NCI-H2171 treated with DMSO at 0.1 percent for 48 hours (cell line): ENCODE measurements at places on chromosomes 13 and 19.

DNA sequence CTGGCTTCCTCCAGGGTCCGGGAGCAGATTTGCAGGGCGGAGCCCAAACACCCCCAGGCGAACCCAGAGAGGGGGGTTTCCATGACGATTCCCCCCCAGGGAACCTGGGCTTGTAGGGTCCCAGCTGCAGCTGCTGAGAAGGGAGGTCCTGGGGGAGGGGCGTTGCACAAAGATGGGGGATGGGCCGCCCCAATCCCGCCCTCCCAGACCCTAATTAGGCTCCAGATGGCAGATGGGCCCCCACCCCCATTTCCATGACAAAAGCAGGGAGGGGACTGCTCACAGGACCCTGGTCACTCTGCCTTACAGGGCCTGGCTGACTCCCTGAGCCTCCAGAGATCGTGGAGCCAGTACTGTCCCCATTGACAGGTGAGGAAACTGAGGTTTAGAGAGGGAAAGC, 15.2 kb downstream of the ELAVL3 start:
- peak; percentile 37 for DNase-seq

DNA sequence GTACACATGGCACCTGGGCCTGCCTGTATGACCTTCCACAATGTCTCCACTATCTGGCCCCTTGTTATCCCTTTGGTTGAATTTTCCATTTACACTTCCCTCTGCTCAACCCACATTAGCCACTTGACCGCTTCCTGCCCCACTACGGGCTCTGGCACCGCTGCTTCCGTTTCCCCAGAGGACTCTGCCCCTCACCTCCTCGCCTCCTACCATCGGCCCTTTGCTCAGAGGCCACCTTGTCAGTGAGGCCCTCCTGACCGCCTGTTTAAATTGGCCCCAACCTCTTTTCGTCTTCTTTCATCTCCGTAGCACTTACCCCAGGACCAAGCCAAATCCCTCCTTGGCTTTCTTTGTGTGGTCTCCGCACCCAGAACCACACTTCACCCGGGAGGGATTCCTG, 47.4 kb downstream of the SOX1 start:
- DNase-seq = no peak

- DNase-seq = no peak
Measured at GRCh38 chr13:25683056-25683455, 311.3 kb downstream of the ATP8A2 start.

GRCh38 chr19:44767295-44768180, 10.2 kb upstream of the CBLC start:
- no peak for DNase-seq

- no peak for DNase-seq
Measured at GRCh38 chr19:18478545-18479311, 40.8 kb upstream of the ISYNA1 start.

DNA sequence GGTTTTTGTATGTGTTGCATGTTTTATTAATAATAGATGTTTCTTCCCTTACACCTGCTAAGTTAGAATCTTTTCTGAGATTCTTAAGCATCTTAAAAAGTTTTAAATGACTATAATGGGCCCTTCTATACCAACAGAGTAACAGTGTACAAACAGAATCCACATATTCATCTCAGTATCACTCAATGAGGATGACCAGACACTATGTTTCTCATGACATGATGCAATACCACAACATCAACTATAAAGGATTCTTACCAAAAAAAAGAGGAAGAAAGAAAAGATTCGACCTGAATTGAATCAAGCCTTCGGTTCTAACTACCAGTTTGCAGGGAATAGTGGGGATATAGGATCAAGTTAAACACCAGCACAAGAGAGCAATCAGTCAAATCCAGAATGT, 56.5 kb downstream of the INTS6 start:
- DNase-seq = no peak

DNA sequence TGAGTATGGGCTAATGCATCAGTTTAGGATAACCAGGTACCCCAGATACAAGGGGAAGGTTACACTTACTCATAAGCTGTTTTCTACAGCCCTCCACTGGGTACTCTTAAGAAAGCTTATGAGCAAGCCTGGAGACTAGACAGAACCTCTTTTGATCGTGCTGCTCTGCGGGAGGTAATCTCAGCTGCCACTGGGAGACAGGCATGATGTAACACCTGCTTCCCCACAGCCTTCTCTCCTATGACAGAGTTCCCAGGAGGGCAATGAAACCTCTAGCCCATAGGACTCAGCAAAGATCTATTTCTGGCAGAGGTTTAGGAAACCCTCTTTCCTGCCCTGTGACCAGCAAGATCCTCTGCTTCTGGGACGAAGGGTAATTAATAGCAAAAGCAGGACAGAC, 65.6 kb downstream of the WASF3 start:
- peak; percentile 21 for DNase-seq

- no peak for DNase-seq
Measured at GRCh38 chr19:5314907-5315298, 25.7 kb downstream of the PTPRS start.

DNA sequence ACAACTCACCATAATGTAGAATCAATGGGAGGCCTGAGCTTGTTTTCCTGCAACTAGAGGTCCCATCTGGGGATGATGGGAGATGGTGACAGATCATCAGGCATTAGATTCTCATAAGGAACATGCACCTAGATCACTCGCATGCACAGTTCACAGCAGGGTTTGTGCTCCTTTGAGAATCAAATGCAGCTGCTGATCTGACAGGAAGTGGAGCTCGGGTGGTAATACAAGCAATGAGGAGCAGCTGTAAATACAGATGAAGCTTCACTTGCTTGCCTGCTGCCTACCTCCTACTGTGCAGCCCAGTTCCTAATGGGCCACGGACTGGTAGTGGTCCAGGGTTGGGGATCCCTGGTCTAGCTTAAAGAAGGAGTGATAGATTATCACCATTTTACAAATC, 33.0 kb downstream of the KPNA3 start:
- DNase-seq = no peak

DNA sequence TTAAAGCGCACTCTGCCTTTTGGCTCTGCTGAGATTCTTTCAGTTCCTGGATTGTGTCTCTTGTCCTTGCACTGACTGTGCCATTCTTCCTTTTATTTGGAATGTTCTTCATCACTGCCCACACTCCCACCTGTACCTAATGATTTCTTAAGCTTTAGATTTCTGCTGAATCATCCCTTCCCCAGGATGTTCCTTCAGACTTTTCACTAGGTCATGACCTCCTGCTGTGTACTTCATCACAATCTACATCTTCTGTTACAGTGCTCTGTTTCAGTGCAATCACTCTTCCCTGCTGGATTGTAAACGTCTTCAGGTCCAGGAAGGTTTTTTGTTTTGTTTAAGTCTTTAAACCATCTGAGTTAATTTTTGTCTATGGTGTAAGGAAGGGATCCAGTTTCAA, 281.0 kb downstream of the ATP8A2 start:
- DNase-seq = peak; percentile 10

- no peak for DNase-seq
Measured at GRCh38 chr13:112624040-112624439, 36.1 kb upstream of the TUBGCP3 start.

- DNase-seq = peak; percentile 57
Measured at GRCh38 chr19:48963371-48964204, 1.5 kb upstream of the FTL start.

GRCh38 chr19:36046443-36047050, 7.5 kb downstream of the THAP8 start:
- no peak for DNase-seq

GRCh38 chr13:29361716-29362115, 233.8 kb downstream of the SLC7A1 start:
- DNase-seq = no peak

GRCh38 chr13:31224963-31225559, 25.3 kb downstream of the B3GLCT start:
- DNase-seq = no peak

- no peak for DNase-seq
Measured at GRCh38 chr19:38152461-38153379, 71.3 kb downstream of the DPF1 start.

- DNase-seq = no peak
Measured at GRCh38 chr19:58166708-58167280, 16.1 kb upstream of the ZNF274 start.

DNA sequence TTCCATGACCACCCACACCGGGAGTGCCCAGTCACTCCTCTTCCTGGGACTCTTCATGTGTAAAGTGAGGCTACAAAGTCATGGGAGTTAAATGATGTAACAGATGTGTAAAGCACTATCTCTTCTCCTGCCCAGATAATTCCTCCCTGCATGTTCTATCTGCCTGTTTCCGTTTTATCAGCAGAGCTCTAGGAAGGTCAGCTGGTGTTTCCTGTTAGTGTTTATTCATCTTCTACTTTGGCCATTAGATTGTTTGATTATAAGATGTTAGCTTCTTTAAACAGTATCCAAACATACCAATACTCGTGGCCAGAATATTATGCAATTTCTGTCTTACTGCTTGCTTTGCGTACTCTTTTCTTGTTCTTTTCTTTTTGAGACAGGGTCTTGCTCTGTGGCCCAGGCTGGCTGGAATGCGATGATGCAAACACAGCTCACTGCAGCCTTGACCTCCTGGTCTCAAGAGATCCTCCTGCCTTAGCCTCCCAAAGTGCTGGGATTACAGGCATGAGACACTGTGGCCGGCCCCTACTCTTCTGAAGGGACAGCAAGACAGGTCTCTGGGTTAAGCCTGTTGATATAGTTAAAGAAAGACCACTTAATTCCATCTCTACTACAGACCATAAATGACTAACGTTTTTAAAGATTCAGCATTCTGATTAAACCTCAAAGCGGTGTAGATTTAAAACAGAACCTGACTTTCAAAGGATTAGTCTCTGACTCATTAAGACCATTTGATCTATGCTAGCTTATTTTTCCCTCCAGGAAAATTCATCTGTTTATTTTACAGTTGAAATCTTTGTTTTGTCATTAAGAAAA, 97.4 kb upstream of the AKAP11 start:
- DNase-seq = no peak

DNA sequence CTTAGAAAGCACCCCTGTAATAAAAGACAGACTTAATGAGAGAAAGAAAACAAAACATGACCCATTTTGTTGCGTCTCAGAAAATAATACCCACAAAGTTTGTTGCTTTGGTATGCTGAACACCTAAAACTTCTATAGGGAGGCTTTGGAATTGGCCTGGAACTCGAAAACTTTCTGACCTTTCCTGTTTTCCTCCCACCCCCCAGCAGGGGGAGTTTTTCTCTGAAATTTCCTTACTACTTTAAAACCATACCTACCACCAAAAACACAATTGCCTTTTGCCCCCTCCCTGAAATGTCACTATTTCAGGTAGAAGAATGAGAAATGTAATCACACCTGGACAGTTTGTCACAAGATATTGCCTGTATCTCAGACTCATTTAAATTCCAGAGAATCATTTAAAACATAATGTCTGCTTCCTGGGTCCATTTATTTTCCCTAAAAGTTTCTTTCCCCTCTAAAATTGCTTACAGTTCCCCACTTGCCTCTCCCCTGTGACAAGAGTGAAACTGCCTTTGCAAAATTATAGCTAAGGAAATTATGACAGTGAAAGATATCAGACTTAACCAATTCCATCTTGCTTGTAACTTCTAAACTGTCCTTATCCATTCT, 2700.2 kb downstream of the PCDH9 start:
- peak; percentile 5 for DNase-seq

GRCh38 chr13:93951108-93951507, 528.4 kb downstream of the DCT start:
- peak; percentile 77 for DNase-seq
